ENCODE measurements at places on chromosomes 2 and 18. TPM values are rescaled to one million over a fixed set of nuclear protein-coding genes. Genes with fewer than 3 reads are reported as not detected.
A peak's percentile ranks its signal among the peaks of the same experiment; 100 is the strongest.

The GTF3C2 gene
- 31.6 TPM for total RNA-seq

- no peak for DNase-seq
- no peak overlapping the region for H3K27ac ChIP-seq
- no peak overlapping the region for H3K4me3 ChIP-seq
- H3K27me3 ChIP-seq = no peaks in the 10 kb centered on the region
- no peaks in the 10 kb centered on the region for H3K4me1 ChIP-seq
Measured at GRCh38 chr2:135424849-135425248, 106.2 kb downstream of the ZRANB3 start.

DNA sequence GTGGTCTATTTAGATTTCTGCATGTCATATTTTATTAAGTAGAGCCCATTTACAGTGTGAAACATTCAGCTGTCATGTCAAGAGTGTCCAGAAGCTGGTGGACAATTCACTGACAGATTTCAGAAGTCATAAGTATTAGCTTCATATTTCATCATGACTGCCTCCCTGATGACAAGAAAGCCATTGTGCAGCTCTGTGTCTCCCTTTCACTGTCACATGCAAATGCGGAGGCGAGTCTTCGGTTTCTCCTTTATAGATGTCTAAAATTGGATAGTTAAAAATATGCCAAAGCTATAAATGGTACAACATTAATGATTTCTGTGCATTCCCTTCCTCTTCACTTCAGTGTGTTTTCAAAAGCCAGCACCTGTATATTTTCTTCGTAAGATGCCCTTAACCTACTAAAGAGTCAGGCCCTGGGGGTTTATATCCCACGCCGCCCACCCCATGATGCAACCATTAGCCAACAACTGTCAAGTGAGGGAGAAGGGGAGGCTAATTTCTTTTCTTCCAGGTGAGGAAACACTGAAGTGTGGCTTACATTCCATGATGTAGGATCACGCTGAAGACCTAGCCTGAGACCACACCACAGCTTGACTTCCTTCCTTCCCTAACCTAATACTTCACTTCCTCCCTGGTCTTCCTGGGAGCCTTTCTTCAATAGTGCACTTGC lies 99.6 kb upstream of the DDX18 start:
- no peak overlapping the region for H3K4me3 ChIP-seq
- no peak for DNase-seq
- no peaks in the 10 kb centered on the region for H3K36me3 ChIP-seq
- H3K27me3 ChIP-seq = no peaks in the 10 kb centered on the region

- no peak for DNase-seq
- H3K27me3 ChIP-seq = no peaks in the 10 kb centered on the region
- H3K4me1 ChIP-seq = no peaks in the 10 kb centered on the region
- H3K4me3 ChIP-seq = no peak overlapping the region
- H3K36me3 ChIP-seq = no peaks in the 10 kb centered on the region
- no peak overlapping the region for H3K27ac ChIP-seq
Measured at GRCh38 chr2:63654959-63655358, 66.2 kb downstream of the MDH1 start.

DNA sequence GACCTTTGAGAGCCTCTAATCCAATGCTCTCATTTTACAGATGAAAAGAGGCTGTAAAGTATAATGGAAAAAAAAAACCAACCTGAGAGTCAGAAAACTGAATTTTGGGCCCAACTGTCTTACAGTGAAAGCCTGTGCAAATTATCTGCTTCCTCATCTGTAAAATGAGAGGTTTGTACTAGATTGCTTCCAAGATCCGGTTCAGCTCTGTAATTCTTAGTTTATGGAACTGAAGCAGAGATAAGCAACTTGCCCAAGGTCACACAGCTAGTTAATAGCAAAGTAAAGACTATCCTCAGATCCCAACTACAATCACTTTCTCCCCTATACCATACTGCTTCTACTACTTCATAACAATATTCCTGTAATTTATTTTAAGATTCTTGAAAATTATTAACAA lies 6.3 kb downstream of the TLK1 start:
- no peak overlapping the region for H3K4me3 ChIP-seq
- no peaks in the 10 kb centered on the region for H3K27me3 ChIP-seq
- H3K36me3 ChIP-seq = no peaks in the 10 kb centered on the region
- H3K27ac ChIP-seq = no peak overlapping the region
- peaks cover 65% of the 10 kb centered on the region for H3K4me1 ChIP-seq

DNA sequence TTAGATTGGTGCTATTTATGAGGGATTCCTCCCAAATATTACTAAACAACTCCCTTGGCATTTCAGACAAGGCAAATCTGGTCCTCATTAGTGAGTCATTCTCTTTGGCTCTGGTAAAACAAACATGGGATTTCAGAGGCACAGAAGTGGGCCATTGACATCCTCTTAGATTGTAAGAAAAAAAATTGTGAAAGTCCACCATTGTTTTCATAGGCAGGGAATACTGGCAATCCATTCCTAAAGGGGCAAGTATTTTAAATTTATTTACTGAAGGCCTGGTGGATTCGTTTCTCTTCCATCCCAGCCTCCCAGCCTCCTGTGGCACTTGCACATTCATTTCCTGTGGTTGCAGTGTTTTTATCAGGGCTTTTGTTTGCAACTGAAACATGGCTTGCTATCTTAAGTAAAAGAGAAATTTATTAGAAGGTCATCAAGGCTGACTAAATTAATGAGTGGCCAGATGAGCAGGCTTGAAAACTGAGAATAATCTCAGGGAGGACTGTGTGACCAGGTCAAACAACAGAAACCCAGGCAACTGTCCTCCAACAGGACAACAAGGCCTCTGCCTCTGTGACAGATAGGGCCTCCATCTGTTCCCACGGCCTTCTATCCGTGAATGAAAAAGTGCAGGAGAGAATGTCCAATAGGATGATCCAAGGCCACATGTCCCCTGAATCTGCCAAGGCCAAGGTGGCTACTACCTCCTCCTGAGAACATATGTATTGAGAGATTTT lies 23.1 kb upstream of the TNFAIP6 start:
- no peak overlapping the region for H3K4me3 ChIP-seq
- no peaks in the 10 kb centered on the region for H3K27me3 ChIP-seq
- H3K4me1 ChIP-seq = peaks cover 6% of the 10 kb centered on the region
- peak; percentile 42 for DNase-seq

Measured in esophagus muscularis mucosa (tissue), 4 donors.